Neural progenitor cell (in vitro differentiated cells): ENCODE measurements at places on chromosomes 3 and 15. TPM values are rescaled to one million over a fixed set of nuclear protein-coding genes. Genes with fewer than 3 reads are reported as not detected.

GRCh38 chr15:81604713-81605112, 230.7 kb upstream of the TMC3 start:
- no peak overlapping the region for H3K27ac ChIP-seq
- H3K36me3 ChIP-seq = peaks cover 4% of the 10 kb centered on the region
- no peak for DNase-seq
- no peaks in the 10 kb centered on the region for H3K27me3 ChIP-seq
- no peak overlapping the region for H3K4me3 ChIP-seq

DNA sequence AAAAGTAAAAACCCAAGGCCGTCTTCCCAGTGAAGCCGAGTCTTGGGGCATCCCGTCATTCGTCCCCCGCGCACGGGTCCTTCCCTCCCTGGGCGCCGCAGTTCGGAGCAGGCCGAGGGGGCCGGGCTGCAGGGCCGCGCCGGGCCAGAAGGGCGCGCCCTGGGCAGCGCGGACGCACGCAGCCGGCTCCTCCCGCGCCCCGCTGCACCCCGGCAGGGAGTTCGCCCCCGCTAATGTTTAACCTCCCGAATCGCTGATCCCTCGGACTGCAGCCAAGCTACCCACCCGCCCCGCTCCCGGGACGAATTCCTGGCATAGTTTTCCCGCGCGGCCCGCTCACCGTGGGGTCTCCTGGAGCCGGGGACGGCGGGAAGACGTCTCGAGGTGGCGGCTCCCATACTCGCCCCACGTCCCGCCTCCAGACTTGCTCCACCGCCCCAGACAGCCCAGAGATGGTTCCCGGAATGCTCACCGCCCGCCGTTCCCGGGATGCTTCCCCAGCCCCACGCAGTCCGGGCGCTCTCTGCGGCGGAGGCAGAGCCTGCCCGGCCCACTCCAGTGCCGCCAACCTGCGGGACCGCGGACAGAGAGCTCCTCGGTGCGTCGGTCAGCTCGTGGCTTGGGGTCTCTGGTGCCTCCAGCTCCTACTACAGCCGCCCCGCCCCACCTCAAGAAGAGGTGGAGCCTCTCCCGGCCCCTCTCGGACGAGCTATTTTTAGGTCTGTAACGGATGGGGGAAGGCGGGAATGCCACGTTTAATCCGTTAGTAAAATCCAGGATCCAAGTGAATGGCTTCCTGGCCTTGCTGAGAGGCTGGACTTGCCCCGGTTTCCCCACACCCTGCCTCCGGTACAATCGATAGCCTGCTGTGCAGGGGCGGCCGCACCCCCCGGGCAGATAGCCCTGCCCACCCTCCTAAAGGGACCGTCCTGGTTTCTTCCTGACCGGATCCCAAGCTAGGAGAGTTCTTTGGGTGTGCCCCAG, at the start of gene DZIP1L:
TSS of gene DZIP1L (minus strand) at position 621 of the 984 bp plus-strand sequence. CDS start 11,637 bp downstream, outside the sequence.
- peak within 1 kb of the TSS; percentile 54 for H3K27ac ChIP-seq
- H3K36me3 ChIP-seq = no peaks in the 10 kb centered on the region
- peaks cover 19% of the 10 kb centered on the region for H3K4me1 ChIP-seq

GRCh38 chr3:157410945-157411344, 25.7 kb upstream of the PTX3 start:
- no peak overlapping the region for H3K4me3 ChIP-seq
- no peak overlapping the region for H3K27ac ChIP-seq
- H3K4me1 ChIP-seq = no peaks in the 10 kb centered on the region
- DNase-seq = no peak
- H3K36me3 ChIP-seq = no peaks in the 10 kb centered on the region

GMNC gene
- total RNA-seq = not detected in 2 replicates

CHRNA7 gene
- 8.7 and 14.0 TPM in 2 replicates for total RNA-seq
